ENCODE measurements at places on chromosomes 2 and 18. TPM values are rescaled to one million over a fixed set of nuclear protein-coding genes. Genes with fewer than 3 reads are reported as not detected.

DNA sequence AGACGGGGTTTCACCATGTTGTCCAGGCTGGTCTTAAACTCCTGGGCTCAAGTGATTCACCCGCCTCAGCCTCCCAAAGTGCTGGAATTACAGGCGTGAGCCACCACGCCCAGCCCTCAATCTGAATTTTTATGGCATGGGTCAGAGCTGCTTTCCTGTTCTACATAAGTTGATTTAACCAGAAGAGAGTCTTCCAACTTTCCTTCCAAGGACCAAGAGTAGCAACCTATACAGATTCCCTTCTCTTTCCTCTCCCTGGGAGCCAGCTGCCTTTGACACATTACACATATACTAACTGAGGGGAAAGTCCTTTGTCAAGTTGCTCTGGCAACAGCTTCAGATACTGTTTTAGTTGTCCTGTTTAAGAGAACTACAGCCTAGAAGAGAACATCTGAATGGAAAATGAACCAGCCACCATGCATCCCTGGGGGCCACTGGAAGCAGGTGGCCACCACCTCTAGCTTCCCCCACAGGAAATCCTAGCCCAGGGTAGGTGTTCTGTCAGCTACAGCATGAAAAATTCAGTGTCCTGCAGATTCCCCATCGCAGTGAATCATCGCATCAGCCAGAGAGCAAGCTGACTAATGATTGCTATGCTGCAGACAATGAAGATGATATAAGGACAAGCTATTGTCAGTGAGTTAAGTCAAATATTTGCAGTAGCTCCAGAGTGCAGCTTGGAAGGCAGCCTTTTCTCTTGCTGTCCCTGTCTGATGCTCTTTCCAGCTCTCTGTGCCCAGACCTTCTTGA, 62.9 kb downstream of the POMC start:
- no peak for DNase-seq
- H3K4me1 ChIP-seq = peaks cover 12% of the 10 kb centered on the region
- no peak overlapping the region for H3K27ac ChIP-seq
- no peak overlapping the region for H3K4me3 ChIP-seq
- H3K36me3 ChIP-seq = no peaks in the 10 kb centered on the region

MYO7B gene
- total RNA-seq = 0.88 TPM

- peaks cover 84% of the 10 kb centered on the region for H3K4me1 ChIP-seq
- no peaks in the 10 kb centered on the region for H3K27me3 ChIP-seq
- H3K36me3 ChIP-seq = peaks cover 66% of the 10 kb centered on the region
- peak overlapping the region; percentile 92 for H3K27ac ChIP-seq
- DNase-seq = peak; percentile 41
These were observed 17.1 kb downstream of the ANKRD44 start for GRCh38 chr2:197293252-197294007.

DNA sequence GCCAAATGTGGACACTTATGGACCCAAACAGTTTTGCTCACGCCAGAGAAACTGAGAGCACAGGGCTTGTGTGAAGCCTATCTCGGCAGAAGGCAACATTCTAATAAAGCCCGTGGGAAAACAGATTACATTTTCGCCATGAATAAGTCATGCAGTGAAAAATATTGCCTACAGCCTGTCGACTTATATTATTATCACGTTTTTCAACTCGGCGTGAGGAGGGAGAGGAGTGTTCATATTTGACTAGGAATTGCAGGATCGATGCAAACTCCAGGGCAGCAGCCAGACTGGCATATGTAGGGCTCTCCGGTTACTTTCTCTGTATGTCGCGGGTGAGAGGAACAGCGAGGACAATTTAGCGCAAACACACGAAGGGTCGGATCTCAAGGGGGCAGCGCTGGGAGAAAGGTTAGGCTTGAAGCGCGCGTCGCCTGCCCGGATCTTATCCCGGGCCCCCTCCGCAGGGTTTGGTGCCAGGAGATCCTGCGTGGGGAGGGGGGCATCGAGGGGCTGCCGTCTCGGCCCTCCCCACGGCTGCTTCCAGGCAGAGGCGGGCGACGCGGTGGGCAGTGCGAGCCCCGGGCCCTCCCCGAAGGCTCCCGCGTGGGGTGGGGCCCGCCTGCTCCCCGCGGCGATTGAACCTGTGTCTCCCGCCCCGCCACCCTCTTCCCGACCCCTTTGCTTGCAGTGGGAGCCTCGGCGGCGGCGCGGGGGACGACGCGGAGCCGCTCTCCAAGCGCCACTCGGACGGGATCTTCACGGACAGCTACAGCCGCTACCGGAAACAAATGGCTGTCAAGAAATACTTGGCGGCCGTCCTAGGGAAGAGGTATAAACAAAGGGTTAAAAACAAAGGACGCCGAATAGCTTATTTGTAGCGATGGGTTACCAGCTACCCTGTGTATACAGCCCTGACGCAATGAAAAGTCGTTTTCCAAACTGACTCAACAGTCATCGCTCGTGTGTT, 4.4 kb downstream of the ADCYAP1 start:
- no peak for DNase-seq
- H3K36me3 ChIP-seq = no peaks in the 10 kb centered on the region
- H3K4me1 ChIP-seq = peaks cover 16% of the 10 kb centered on the region
- H3K4me3 ChIP-seq = peak overlapping the region; percentile 61
- H3K27me3 ChIP-seq = peaks cover 87% of the 10 kb centered on the region

DNA sequence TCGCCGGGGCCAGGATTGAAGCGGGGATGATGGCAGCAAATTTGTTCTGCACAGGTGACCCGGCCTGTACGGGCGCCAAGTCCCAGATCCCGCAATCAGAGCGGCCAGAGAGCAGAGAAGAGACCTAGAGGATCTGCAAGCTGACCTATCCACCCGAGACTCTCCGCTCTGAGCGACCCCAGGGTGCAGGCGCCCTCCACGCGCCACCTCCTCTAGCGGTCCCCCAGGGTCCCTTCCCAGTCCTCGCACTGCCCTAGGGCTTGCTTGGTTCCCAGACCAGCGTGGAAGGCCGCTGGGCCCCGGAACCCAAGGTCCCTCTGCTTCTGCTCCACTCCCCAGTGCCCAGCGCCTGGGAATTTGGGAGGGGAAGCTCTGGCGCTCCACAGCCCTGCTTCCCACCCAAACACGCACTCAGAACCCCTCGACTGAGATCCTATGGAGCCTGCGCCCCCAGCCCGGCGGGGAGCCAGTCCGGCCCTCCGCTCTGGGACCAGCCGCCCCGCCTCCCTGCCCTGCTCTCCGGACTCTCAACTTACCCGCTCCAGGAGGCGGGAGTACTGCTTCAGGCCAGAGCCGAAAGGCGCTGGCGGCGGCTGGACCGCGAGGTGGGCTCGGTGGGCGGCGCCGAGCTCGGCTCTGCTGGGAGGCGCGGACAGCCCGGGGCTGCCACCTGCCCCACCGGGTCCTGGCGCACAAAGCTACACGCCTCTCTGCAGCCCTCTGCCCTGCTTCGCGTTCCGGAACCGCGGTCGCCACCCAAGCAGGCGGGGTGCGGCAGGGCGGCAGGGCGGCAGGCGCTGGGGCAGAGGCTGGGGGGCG, 3.0 kb upstream of the SIX3 start:
- no peak overlapping the region for H3K27ac ChIP-seq
- peaks cover 89% of the 10 kb centered on the region for H3K27me3 ChIP-seq
- no peak for DNase-seq
- H3K36me3 ChIP-seq = no peaks in the 10 kb centered on the region
- H3K4me1 ChIP-seq = peaks cover 38% of the 10 kb centered on the region
- no peak overlapping the region for H3K4me3 ChIP-seq

DNA sequence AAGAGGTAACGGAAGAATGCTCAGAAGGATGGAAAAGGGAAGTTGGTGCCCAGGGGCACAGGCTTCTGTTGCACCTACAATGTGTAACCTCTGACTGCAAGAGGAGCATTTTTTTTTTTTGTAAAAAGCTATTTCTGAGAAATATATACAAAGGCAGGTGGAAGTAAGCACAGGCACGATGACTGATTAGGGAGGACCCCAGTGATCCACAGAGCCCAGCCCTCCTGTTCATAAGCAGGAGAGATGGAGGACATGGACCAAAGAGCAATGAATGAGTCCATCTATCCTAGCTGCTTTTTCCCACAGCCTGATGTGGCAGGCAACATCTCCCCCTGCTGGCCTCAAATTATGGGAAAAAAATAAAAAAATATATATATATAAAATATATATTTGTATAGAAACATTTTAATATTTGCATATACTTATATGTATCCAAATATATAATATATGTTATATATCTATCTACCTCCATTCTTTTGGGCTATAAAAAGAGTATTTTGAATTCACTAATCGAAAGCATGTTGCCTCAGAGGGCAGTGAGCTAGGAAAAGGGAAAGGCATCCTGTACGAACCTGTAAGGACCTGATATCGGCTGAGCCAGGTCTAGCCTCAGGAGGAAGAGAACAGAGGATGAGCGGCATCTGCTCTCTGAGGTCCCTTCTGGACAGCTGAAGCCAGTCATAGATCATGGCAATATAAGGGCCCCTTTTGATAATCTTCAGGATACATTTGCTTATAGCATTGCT, 166.0 kb upstream of the STK17B start:
- no peaks in the 10 kb centered on the region for H3K27me3 ChIP-seq

DNA sequence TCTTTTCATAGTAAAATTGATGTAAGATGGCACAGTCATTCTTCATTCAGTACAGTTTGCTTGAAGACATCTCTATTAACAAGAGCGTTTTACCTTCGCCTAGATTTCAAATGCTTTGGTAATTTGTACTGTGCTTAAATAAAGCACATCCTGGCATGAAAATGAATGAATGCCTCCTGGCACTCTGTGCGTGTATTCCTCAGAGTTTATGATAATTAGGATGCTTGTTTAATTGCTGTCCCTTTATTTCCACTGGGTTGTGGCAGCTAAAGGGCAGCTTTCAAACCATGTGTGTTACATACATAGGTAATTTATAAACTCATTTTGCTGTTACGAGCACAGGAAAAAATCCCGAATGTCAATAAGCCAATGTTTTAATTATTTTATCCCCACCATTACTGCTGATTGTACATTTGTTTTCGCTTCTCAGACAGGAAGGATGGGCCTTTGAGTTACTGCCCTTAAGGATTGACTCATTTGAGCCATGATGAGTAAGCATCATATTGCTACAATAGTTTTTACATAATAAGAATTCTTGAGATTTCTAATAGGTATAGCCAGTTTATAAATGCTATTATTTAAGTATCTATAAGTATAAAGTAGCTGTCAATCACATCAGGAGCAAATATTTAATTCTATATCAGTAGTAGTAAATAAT, 516.5 kb downstream of the XIRP2 start:
- no peak for DNase-seq
- no peaks in the 10 kb centered on the region for H3K4me1 ChIP-seq
- no peak overlapping the region for H3K27ac ChIP-seq
- no peaks in the 10 kb centered on the region for H3K27me3 ChIP-seq

LOXHD1 gene
- total RNA-seq = 0.14 TPM

GRCh38 chr18:75222407-75222806, 11.8 kb downstream of the TSHZ1 start:
- H3K27ac ChIP-seq = no peak overlapping the region
- DNase-seq = no peak
